GM23338 (cell line): ENCODE measurements at places on chromosomes 13 and 19.

DNA sequence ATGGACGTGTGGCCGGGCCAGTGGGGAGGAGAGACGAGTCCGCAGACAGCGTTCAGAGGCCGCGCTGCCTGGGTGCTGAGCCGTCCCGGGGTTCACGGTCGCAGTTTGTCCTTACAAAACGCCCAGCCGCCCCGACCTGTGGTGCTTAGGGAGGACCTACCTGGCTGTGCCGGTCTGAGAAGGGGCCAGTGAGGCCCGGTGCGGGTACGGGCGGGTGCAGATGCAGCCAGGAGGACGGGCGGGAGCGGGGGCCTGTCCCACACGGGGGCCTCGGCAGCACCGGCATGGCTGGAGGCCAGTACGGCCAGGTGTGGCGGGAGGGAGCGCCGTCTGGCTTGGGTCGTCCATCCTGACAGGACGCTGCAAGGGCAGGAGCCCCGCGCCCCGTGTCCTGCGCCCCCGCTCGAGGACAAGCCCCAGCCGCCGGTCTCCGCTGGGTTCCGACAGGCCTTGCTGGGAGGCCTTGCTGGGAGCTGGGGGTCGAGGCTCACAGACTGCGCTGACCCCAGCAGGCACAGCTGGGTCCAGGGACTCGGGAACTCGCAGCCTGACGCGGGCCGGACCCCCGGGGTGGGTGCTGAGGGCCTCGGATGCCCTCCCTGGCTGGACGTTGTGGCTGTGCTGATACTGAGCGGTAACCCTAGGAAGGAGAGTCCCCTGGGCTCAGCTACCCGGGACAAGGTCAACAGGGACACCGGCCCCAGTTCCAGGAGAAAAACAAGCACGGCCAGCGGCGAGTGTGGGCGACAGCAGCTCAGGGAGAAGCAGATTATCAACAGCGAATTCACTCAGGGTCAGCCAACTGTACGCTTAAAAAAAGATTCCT lies 5.3 kb upstream of the PROZ start:
- H3K27me3 ChIP-seq = peaks cover 22% of the 10 kb centered on the region
- H3K4me3 ChIP-seq = peak overlapping the region; percentile 72
- H3K36me3 ChIP-seq = no peaks in the 10 kb centered on the region
- DNase-seq = peak; percentile 73
- H3K4me1 ChIP-seq = peaks cover 5% of the 10 kb centered on the region; the same call in 1 of the 2 replicates

DNA sequence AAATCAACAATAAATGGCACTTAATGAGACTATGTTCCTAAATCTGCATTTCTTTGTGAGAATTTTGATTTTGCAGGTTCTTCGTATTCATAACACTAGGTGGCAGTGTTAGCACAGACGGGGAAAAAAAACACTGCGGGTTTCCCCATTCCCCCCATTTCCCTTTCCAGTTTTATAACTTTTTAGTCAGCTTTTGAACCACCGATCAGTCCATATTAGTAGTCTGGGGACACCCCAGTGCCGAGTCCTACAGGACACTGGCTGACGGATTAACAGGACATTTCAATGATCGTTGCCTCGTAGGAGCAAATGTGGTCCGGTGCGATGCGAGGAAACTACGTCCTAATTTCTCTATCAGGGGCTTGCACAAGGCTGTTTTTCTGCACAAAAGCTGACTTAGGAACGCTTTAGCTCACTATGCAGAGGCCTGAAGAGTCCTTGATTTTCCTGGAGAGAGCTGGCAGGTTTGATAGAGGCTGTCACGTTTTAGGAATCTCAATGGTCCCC lies 234.3 kb downstream of the LMO7 start:
- no peak overlapping the region for H3K4me3 ChIP-seq
- H3K27me3 ChIP-seq = no peaks in the 10 kb centered on the region
- no peak overlapping the region for H3K27ac ChIP-seq
- H3K36me3 ChIP-seq = no peaks in the 10 kb centered on the region

DNA sequence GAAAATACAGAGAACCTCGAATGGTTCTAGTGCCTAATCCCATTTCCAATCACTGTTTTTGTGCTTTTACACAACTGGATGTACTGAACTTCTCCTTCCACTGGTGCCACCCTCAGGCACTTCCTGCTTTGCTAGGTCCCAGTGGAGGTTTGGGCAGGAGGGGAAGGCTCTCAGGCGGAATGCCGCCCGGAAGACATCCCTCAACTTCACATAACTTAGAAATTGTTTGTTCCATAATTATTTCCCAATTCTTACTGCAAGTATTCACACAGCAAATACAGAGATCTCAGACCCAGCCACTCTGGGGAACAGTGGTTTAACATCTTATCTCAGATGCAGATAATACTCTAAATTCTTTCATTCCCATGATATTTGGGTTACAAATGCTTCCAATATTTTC lies 195.7 kb upstream of the IPO5 start:
- H3K27me3 ChIP-seq = no peaks in the 10 kb centered on the region
- H3K36me3 ChIP-seq = no peaks in the 10 kb centered on the region
- no peak for DNase-seq

DNA sequence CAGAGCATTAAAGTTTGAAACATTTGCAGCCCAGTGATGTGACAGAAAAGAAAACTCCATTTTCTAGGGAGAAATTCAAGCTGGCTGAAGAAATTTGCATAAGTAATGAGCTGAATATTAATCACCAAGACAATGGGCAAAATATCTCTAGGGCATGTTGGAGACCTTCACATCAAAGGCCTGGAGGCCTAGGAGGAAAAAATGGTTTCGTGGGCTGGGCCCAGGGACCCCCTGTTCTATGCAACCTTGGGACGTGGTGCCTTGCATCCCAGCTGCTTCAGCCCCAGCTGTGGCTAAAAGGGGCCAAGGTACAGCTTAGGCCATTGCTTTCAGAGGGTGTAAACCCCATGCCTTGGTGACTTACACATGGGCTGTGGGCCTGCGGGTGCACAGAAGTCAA lies 5.7 kb upstream of the CLEC4M start:
- peaks cover 6% of the 10 kb centered on the region; the same call in 1 of the 2 replicates for H3K36me3 ChIP-seq
- no peaks in the 10 kb centered on the region for H3K27me3 ChIP-seq
- no peak overlapping the region for H3K27ac ChIP-seq

GRCh38 chr13:54226876-54227275 lies 1198.3 kb downstream of the OLFM4 start:
- H3K4me3 ChIP-seq = no peak overlapping the region
- no peaks in the 10 kb centered on the region for H3K27me3 ChIP-seq
- no peak overlapping the region for H3K27ac ChIP-seq
- no peaks in the 10 kb centered on the region for H3K4me1 ChIP-seq

DNA sequence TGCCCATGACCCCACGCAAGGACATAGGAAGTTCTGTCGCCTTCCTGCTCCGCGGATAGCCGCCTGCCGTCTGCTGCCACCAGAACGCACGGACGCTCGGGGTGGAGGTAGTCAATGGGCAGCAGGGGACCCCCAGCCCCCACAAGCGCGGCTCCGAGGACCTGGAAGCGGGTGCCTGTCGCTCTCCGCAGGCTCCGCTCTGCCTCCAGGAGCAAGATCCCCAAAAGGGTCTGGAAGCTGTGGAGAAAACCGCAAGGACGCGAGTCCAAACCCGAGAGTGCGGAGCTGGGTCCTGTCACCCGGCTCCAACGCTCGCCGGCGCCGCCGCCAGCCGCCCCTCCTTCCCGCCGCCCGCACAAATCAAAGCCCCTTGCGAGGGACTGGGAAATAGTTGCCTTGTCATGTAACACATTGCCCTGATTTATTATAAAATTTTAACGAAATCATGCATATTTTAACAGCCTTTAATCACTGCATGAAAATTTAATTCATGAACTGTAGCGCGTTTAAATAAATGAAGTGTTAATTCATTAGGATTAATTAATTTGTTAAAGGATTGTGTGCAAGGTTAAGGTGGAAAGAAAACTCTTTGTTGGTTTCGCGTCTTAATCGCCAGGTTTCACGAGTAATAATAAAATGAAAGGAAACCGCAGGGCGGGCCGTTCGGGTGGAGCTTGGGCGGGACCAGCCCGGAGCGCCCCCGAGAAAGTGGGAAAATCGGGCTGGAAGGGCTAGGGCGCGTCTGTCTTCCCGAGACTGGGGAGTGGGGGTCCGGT lies 5.5 kb upstream of the POU4F1 start:
- H3K4me3 ChIP-seq = peak overlapping the region; percentile 55
- H3K4me1 ChIP-seq = peaks cover 55% of the 10 kb centered on the region
- peaks cover 95% of the 10 kb centered on the region for H3K27me3 ChIP-seq
- DNase-seq = peak; percentile 54
- no peak overlapping the region for H3K27ac ChIP-seq
- no peaks in the 10 kb centered on the region for H3K36me3 ChIP-seq
